ENCODE measurements at places on chromosomes 13 and 19.

GRCh38 chr13:34065928-34066327 is 248.0 kb downstream of the RFC3 start:
- no peak for DNase-seq

GRCh38 chr13:106915146-106915545 is 347.2 kb upstream of the ARGLU1 start:
- DNase-seq: no peak

DNA sequence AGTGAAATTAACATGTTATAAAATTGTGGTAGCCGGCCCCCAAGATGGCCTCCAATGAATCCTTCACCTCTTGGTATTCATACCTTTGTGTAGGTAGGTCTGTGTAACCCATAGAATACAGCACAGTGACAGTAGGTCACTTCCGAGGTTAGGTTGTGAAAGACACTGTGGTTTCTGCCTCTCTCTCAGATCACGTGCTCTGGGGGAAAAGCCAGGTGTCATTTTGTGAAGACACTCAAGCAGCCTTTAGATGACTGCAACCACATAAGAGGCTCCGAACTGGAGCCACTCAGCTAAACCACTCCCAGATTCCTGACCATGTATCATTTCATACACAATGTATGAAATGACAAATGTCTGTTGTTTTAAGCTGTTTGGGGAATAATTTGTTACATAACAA is 9.8 kb upstream of the USPL1 start:
- DNase-seq: no peak

- no peak for DNase-seq
These were observed 338.9 kb downstream of the TEX29 start for GRCh38 chr13:111659219-111659775.

- no peak for DNase-seq
These were observed 839 bp upstream of the CKAP2 start for GRCh38 chr13:52454459-52454819.

- DNase-seq: no peak
These were observed 6.6 kb upstream of the ATP8B3 start for GRCh38 chr19:1818549-1819195.

DNA sequence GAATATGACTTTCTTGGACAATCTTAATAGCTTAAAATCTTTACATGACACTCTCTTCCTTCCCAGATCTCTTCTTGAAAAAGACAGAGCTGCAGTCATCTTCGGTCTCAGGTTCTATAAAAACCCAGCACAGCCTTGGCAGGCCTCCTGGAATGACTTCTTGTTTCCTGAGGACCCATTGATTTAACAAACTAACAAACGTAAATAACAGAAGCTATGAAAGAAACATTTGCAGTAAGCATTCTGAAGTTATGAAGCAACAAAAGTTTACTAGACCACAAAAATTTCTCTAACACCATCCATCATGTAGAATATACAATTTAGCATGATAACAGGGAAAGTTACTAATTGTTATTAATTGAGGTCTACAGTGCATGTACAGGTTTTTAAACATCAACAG is 62.8 kb upstream of the STARD13 start:
- DNase-seq: no peak

DNA sequence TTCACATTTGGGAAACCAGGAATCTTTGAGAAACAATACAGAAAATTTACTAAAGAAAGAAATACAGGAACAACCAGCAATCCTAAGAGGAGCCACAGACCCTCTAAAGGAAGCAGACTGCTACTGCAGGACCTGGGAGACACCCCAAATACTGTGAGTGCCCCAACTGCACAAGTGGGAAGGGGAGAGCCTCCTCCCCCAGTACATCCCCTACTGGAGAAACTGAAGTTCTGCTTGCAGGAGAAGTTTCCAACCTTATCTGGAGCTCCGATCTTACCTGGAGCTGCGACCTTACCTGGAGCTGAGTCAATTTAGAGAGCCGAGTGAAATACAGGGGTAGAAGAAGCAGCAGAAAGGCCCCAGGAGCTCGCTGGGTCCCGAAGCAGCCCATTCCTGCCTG is 236.4 kb upstream of the SPRY2 start:
- no peak for DNase-seq

GRCh38 chr19:10211061-10211460 is 16.3 kb upstream of the DNMT1 start:
- no peak for DNase-seq

GRCh38 chr13:33123066-33123859 is 107.0 kb downstream of the KL start:
- no peak for DNase-seq

DNA sequence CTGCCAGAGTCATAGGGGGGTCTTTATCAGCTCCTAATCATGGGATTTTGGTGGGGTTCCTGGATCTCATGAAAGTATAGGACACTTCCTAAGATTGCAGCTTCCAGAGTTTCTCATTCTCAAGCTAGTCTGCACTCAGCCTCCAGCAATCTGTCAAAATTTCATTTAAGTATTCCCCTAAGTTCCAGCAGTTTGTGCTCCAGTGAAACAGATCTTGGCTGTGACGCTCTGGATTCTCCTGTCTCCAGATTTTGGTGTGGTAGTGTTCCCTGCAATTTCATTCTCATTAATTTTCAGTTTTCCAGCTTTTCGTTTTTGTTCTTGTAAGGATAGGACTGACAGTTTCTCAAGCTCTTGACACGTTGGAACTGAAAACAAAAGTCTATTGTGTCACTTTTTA is 908.9 kb upstream of the MIR17HG start:
- no peak for DNase-seq

DNA sequence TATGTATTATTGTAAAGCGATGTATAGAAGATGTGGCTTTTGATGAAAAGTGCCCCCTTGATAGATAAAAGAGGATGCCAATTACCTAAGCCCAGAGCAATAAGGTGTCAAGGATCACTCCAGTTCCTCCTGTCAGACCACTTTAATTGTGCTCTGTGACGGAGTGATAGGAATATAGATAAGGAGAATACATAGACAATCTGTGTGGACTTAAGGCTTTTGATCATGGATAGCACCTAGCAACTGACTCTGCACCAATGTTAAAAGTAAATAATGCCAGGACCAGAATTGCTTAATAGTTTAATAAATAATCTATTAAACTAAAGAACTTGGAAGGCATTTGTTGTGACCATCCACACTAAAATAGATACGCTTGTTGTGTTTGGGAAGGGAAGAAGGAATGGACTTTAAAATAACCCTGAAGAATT is 390.7 kb upstream of the ARGLU1 start:
- no peak for DNase-seq

- DNase-seq: no peak
These were observed 3.0 kb upstream of the WDFY2 start for GRCh38 chr13:51581148-51581820.
